Foreskin keratinocyte (primary cell): ENCODE measurements at places on chromosomes 6 and 20. TPM values are rescaled to one million over a fixed set of nuclear protein-coding genes. Genes with fewer than 3 reads are reported as not detected.
A peak's percentile ranks its signal among the peaks of the same experiment; 100 is the strongest.

Gene SPTLC3
- 7.8 TPM in 2 replicates for total RNA-seq

DNA sequence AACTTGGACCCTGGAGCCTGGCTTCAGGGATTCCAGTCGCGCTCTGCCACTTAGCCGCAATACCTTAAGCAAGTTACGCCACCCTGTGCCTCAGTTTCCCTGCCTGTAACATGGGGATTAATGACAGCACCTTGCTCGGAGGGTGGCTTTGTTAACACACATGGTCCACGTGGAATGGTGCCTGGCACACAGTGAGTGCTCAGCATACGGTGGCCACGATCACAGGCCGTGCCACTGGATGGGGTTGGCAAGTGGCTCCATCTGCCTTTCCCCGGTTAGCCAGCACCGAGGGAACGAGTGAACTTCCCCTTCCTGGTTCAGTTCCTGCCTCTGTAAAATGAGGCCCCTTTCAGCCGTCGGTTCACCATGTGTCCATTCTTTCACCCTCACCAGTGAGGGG is 17.2 kb downstream of the C6orf132 start:
- DNase-seq, result no peak

Gene DLK2
- total RNA-seq, result 22.9 and 28.4 TPM in 2 replicates

DNA sequence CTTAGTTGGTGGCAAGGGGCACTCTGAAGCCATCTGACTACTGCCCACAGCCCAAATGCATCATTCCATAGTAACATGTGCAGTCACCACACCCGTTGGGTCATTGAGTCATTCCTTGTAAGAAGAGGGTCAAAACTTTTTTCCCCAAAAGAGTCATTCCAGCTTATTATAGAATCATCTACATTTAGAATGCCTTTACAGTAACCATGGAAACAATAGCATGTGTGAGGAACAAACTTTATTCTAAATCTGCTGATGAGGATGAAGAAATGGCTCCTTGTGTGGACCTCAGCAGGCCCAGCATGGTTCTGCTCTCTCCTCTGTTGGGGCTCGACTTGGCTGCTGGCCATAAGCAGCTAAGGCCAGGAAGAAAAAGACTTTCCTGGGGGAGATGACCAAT is 111.2 kb upstream of the PTPRT start:
- DNase-seq, result no peak

- no peak for DNase-seq
Measured at GRCh38 chr6:150622476-150622875, 22.8 kb downstream of the PLEKHG1 start.

DNA sequence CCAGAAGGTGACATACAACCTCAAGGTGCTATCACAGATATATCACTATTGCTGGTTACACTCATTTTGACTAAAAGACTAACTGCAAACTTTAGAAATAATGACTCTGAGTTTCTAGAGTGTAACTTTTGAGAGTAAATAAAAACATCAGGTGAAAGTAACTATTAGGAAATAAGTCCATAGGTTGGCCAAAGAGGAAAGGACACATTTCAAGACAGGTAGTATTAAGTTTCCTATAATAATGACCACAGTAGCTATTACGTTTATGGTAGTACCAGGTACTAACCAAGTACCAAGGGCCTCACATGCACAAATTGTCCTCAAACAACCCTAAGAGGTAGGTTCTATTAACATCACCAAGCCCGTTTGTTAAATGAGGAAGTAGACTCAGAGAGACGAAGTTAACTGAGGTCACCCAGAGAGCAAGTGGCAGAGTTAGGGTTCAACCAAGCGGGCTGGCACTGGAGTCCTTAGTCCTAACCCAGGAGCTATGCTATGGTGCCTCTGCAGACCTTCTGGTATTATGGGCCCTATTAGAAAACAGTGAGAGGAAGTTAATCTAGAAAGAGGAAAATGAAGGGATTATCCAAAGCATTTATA is 36.8 kb downstream of the HEBP2 start:
- no peak for DNase-seq

GRCh38 chr6:109788687-109789086 is 97.6 kb downstream of the FIG4 start:
- no peak for DNase-seq

- DNase-seq, result no peak
Measured at GRCh38 chr6:14726816-14727493, 518.9 kb upstream of the JARID2 start.

DNA sequence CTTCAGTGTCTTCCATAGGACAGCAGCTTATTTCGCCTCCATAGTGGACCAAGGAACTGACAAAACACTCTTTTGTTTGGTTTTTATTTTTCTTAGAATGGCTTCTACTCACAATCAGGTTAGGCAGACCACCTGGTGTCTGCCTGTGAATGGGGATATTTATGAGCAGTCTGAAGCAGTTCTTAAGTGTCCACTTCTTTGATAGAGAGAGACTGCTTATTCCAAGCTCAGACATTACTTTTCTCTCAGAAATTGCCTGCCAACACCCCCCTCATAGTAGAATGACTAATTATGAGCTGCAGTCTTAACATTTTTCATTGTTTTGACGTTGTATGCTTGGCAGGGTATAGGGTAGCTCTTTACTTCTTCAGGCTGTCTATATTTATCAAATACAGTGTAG is 174.7 kb downstream of the ZFAND3 start:
- DNase-seq, result no peak

DNA sequence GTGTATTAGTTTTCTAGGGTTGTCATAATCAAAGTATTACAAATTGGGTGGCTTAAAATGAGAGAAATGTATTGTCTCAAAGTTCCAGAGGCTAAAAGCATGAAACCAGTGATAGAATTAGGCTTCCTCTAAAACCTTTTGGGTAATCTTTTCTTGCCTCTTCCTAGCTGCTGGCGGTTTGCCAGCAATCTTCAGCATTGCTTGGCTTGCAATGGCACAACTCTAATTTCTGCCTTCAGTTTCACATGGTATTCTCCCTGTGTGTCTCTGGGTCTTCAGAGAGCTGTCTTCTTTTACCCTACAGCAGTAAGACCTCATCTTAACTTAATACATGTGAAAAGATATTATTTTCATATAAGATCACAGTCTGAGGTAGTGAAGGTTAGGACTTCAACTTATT is 479.1 kb upstream of the GJE1 start:
- no peak for DNase-seq

GRCh38 chr6:165973473-165973872 is 194.2 kb downstream of the TBXT start:
- DNase-seq, result no peak

Gene CST4
- not detected in 2 replicates for total RNA-seq

GRCh38 chr6:101824551-101825345 is 431.2 kb downstream of the GRIK2 start:
- DNase-seq, result no peak

Gene GPSM3
- total RNA-seq, result 12.3 and 13.2 TPM in 2 replicates

- peak; percentile 33 for DNase-seq
Measured at GRCh38 chr6:56756791-56757587, 114.3 kb upstream of the DST start.

DNA sequence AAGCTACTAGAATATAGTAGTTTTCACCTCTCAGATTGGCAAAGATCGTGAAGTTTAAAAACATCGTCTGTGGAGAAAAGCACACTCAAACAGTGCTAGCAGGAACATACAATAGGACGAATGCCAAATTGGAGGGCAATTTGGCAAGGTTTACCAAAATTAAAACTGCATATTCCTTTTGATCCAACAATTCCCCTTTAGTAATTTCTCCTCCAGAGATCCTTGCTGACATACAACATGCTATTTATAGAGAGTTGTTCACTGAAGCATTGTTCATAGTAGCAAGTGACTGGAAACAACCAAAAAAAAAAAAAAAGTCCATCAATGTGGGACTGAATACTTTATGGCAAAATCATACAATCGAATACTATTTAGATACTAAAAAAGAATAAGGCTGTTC is 202.2 kb downstream of the ATXN1 start:
- no peak for DNase-seq

- no peak for DNase-seq
Measured at GRCh38 chr6:111958534-111958933, 85.3 kb upstream of the FYN start.

Gene EDN3
- not detected in 2 replicates for total RNA-seq

Gene TOX2
- 0.14 TPM in 2 replicates for total RNA-seq

DNA sequence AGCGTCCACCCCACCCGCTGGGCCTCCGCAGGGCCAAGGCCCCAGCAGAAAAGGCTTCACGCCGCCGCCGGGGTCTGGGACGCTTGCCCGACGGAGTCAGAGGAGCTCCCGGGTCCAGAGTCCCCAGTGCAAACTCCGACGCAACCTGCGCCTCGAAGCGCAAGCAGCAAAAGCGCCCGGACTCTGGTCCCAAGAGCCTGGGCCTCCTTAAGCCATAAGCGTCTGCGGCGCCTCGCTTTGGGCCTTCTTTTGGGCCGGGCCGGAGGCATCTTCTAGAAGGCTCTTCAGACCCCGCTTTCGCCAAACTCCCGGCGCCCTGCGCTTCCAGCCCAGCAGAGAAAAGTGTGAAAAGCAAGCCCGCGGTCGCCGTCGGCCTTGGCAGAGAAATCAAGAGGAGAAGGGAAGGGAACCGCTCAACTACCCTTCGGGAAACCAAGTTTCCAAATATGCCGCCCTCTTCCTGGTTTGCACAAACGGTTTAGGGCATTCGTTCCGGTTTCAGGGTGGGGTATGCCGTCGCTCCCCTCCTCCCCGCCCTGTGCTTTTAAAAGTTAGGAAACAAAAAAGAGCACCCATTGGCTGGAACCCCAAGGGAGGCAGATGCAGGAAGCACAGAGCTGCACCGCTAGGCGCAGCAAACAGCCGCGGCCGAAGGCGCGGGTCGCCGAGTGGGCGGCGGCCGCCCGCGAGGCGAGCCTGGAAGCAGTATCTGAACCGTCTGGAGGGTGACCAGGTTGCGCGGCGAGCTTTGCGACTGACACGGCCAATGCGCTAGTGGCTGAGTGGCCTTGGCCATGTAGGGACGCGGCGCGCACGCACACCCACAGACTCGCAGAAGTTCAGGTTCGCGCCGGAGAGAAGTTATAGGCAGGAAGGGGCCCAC is 1.2 kb downstream of the TBX18 start:
- no peak for DNase-seq

DNA sequence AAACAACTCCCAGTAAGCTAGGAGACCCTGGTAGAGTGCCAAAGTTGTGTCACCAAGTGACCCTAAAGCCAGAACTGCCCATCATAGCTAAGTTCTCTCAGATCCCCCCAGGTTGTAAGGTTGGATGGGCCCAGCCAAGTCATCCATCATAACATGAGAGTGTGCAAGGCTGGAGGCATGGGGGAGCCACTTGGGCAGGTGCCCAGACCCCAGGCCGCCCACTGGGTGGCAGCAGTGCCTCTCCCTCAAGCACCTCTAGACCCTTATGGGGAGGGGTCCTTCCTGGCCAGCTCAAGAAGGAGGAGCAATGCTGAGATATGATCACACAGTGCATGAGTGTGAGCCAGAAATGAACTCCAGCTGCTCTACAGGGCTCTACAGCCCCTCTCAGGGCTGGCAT is 154.5 kb downstream of the MYLK4 start:
- DNase-seq, result no peak

GRCh38 chr6:81895511-81896185 is 143.2 kb upstream of the TENT5A start:
- DNase-seq, result peak; percentile 22

Gene ASCC3
- 63.2 and 64.6 TPM in 2 replicates for total RNA-seq

Gene MOG
- not detected in 2 replicates for total RNA-seq

DNA sequence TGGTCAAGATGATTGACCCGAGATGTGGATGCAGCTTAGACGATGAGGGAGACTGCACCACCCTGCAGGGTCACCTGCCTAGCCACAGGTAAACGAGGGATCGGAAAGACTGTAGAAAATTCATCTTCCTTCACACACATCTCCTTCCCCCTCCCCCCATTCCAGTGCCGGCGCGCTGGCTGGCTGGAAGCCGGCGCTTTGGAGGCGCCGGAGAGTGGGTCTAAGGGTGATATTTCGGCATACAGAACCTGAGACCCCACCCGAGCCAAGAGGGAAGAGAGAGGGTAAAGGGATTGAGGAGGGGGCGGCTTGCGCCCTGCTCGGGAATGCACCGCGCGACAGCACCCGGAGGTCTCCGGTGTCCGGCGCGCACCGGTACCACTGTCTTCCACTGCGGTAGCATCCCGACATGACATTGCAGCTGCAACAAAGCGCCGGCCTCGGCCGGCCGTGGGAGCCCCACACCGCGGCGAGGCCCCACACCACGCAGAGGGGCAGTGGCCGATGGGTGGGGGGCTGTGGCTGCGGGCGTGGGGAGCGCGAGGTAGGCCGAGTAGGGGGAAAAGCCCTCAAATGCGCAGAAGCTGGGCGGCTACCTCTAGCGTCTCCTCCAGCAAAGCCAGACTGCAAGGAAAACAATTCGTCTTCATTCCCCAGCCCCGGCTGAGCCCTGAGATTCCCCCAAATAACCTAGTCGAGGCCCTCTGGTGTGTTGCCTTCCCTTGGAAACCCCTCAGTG is 984 bp downstream of the TNFRSF21 start:
- peak; percentile 52 for DNase-seq

DNA sequence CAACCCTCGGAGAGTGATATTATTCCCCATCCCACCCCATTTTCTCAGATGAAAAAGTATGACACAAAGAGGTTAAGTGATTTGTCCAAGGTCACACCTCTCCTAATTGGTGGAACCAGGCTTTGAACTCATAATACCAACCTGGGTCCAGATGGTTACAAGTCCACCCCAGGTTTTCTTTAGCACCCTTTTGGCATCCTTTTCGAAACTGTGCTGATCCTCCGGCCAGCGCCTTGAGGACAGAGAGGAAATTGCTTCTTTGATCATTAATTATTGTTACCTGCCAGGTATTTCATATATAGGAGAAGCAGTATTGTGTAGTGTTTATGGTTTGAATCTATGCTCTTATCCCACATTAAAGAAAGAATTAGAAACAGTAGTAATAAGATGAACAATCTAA is 29.3 kb upstream of the PDYN start:
- DNase-seq, result no peak

Gene EPHA7
- total RNA-seq, result under 0.01 TPM in 1 of 2 replicates, not detected in the other

DNA sequence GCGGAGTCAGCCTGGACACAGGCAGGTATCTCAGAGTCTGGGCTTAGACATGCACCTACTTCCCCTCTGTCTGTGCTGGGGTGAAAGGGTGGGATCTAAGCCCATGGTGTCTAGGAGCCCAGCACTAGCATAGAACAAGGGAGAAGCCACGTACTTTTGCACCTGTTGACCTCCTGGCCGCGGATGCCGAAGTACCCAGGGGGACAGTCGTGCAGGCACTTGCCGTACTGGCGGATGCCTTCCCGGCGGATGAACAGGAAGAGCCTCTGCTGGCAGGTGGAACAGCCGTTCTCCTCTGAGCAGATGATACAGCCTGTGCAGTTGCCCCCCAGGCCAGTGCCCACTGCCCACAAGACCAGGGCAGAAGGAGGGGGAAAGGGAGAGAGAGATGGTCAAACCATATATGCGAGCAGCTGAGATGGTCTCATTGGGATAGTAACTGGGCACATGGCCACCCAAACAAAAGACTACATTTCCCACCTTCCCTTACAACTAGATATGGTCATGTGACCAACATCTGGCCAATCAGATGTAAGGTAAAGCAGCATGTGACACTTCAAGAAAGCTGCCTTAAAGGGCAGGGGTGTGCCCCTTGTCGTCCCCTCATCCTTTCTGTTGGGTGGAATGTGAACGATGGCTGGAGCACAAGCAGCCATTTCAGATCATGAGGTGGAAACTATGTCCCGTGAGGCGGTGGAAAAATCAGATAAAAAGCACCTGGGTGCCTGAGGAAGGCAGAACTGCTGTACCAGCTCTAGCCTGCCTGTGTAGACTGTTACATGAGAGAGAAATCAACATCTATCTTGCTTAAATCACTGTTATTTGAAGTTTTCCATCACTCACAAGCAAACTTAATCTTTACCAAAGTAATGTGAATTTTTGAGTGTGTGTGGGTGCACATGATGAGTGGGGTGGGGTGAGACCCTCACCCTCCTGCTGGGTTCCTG is 34.0 kb downstream of the RSPO4 start:
- no peak for DNase-seq

- no peak for DNase-seq
Measured at GRCh38 chr6:148561629-148562028, 185.2 kb upstream of the UST start.

GRCh38 chr20:63325021-63325471 is 32.1 kb downstream of the COL20A1 start:
- DNase-seq, result no peak
